ENCODE measurements at places on chromosomes 1 and 21.

DNA sequence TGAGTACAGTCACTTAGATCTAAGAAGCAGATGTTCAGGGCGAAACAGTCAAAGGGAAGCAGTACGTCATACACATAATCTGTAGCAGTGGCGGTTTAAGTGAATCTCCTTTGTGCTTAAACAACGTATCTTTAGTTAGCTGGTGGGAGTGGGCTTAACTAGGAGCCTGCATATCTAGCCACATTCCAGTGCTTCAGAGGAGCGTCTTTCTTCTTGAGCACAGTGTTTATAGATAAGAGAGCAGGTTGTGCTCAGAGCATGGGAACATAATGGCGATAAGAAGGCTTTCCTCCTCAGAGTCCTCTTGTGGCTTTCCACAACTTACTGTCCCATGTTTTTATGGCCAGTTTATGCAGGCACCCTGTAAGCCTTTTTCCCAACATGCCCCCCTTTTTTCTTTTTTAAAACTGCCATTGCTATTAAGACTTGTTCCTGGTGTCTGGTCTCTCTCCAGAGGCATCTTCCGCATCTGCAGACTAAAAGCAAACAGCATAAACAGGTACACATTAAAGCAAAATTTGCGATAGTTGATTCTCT lies 3.2 kb downstream of the DAP3 start:
- DNase-seq = no peak

- no peak for DNase-seq
Observed at GRCh38 chr1:18725231-18725895, 94.7 kb downstream of the PAX7 start.

DNA sequence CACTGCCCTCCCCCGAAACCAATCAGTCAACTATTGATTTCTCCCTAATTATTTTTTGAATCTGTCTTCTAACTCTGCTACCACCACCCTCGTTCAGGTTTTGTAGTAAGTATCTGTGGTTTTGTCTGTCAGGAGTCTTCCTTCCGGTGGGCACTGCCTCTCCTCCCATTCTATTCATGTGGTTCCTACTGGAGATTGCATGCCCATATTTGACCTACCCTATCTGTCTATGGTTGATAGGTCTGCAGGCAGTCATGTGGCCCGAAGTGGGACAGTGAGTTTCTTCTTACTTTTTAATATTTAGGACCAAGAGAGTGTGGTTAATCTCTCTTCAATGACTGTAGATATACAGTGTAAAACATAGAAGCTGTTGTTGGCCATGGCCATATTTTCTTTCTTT lies 17.8 kb upstream of the MAST2 start:
- DNase-seq = no peak

DNA sequence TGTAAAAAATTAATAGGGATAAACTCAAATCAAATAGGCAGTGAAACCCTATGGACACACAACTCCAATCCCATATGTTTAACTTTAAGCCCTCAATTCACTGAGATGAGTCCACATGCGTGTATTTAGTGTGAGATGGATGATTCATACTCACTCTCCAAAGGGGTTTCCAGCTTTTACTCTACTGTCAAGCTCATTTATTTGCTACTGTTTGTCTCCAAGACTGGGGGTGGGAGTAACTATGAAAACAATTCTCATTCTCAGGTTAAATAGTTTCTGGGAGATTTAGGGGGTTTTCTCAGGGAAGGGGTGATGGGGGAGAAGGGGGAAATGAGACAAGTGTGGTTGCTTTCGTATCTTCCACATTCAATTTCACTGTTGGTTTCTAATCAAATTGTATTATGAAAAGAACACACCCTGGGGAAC lies 2.7 kb downstream of the RAB29 start:
- DNase-seq = no peak

- DNase-seq = no peak
Observed at GRCh38 chr1:2952371-2952770, 68.9 kb upstream of the ACTRT2 start.

DNA sequence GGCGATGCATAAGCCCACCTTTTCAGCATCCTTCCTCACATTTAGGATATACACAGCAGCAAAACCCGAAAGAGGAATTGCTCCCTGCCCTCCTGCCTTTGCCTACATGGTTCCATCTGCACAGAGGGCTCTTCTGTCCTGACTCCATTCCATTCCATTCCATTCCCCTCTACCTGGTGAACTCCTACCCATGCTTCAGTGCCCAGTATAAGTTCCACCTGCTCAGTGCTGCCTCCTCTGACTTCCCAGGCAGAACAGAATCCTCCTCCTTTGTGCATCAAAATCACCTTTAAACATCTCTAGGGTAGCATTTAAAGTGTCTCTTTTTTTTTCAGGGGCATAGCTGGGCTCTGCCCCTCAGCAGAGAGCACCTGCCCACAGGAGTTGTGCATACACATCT lies 112.9 kb downstream of the PCNX2 start:
- DNase-seq = no peak

DNA sequence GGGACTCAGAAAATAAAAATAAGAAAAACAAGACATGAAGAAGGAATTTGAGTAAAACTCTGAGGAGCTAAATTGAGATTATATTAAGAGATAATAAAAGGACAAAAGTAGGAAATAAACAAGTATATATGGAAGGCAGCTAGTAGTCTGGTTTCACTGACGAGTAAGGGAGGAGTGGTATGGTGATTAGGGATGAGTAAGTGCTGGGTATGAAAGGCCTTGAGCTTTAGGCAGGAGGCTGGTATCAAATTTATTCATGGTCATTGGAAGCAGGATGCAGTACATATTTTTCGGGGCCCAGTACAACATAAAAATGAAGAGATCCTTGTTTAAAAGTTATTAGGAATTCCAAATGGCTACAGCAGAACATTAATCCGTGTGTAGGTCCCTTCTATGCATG lies 789.7 kb upstream of the PRMT6 start:
- DNase-seq = no peak

DNA sequence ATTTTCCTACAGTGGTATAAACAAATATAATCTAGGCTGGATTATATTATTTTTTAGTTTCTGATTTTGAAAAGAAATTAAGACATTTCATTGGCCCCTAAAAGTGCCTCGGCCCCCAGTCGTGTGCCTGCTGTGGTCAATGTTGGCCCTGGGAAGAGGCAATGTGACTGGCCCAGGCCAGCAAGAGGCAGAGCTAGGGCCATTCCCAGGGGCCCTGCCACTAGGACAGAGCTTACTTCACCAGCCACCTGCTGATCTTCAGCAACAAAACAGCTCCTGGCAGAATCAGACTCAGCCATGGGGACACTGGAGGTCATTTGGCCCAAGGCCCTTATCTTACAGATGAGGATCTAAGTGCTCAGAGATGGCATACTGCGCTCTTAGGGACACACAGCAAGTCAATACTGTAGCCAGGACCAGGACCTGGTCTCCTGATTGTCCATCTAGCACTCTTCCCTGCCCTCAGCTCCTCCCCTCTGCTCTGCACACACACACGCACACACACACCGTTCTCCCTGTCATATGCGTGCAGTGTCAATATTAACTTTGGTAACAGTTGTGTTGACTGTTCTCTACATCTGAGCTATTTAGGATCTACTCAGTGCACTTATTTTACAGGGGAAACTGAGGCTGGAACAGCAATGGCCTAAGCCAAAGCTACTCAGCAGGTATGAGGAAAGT lies 16.6 kb upstream of the KLHDC7A start:
- DNase-seq = no peak

- no peak for DNase-seq
Observed at GRCh38 chr1:167412072-167412471, 106.3 kb downstream of the CD247 start.

DNA sequence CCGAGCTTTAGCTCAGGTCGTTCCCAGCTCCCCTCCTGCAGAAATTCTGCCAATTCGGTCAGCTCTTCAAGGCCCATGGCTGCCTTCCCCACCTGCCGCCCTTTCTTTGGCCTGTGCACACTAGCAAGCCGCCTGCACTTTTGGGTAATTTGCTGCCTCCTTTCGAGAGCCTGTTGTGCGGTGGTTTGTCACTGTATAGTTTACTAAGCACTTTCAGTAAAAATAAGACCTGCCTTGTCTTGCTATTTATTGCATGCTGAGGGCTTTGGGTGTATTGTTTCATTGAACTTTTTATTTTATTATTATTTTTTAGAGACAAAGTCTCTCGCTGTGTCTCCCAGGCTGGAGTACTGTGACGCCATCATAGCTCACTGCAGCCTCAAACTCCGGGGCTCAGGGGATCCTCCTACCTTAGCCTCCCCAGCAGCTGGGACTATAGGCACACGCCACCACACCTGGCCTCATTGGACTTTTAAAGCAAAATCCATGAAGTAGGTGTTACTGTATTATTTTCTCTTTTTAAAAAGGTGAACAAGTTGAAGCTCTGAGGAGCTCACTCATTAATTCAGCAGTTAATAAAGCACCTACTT lies 1.1 kb upstream of the FABP3 start:
- no peak for DNase-seq

- peak; percentile 53 for DNase-seq
Observed at GRCh38 chr1:25572708-25573590, 29.5 kb downstream of the LDLRAP1 start.

GRCh38 chr1:88701275-88701674 lies 17.2 kb downstream of the PKN2 start:
- DNase-seq = no peak

DNA sequence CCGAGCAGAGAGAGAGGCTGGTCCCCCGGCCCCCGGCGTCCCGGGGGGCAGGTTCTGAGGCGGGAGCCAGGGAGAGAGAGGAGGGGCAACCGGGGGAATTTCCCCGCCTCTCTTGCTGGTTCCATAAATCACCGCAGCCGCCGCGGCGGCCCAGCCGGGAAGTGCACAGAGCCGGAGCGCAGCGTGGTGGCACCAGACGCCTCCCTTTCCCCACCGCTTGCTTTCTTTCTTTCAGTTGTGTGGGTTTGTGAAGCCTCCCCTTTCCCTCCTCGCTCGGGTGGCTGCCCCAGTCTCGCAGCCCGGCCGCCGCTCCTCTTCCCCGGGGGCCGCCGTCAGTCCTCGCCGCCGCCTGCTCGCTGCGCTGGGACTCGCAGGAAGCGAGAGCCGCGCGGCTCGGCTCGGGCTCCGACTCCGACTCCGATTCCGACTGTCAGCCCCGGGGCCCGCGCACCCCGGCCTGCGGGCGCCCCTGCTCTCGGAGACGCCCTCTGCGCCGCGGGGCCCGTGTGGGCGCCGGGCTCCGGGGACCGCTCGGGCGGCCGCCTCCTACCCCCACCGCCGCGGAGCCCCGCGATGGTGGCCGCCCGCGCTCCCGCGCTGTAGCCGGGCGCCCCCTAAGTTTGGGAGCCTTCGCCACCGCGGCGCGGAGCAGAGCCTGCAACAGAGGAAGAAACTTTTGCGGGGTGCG lies at the start of gene CACHD1:
CACHD1 (plus strand) TSS at position 153 of the 688 bp plus-strand sequence. CDS start 616 bp downstream, outside the sequence.
- peak; percentile 75 for DNase-seq

DNA sequence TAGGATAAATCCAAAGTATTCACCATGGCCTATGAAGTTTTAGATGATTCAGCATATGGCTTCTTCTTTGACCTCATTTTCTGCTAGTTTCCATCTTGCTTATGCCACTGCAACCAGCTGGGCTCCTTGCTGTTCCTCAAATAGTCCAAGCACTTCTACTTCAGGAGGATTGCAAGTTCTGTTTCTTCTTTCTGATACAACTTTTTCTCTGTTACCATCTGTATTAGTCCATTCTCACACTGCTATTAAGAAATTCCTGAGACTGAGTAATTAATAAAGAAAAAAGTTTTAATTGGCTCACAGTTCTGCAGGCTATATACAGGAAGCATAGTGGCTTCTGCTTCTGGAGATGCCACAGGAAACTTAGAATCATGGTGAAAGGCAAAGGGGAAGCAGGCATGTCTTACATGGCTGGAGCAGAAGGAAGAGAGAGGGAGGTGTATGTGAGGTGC lies 20.3 kb downstream of the PTGS2 start:
- no peak for DNase-seq

- no peak for DNase-seq
Observed at GRCh38 chr1:157154291-157154690, 16.1 kb upstream of the ETV3 start.

- DNase-seq = no peak
Observed at GRCh38 chr1:13450204-13450603, 40.0 kb downstream of the PRAMEF20 start.

- DNase-seq = no peak
Observed at GRCh38 chr1:181409981-181410380, 73.3 kb upstream of the CACNA1E start.

DNA sequence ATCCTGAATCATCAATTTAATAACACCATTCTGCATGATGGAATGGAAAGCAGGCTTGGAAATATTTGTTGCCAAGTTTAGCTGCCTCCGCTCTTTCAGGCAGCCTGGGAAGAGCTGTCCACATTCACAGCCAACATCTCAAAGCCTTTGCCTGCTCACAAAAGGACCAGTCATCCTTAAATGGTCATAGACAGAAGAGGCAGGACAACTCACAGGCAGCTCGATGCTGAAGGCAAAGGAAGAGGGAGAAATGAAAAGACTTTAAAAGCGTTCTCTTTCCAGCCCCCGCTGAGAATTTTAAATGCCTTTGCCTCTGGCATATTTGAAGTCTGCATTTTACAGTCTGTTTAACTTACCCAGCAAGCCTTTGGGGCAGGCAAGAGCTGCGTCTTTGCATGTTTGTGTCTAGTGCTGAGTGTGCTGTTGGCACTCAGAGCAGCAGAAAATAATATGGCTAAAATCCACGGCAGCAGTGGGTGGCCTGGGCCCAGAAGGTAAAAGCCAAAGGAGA lies 68.9 kb downstream of the NMNAT2 start:
- DNase-seq = peak; percentile 19

- DNase-seq = no peak
Observed at GRCh38 chr1:75673885-75674284, 50.6 kb upstream of the ACADM start.

- DNase-seq = no peak
Observed at GRCh38 chr21:39093526-39093925, 89.7 kb downstream of the PSMG1 start.

- no peak for DNase-seq
Observed at GRCh38 chr1:186214791-186215190, 160.3 kb downstream of the TPR start.

GRCh38 chr1:229117664-229118300 lies 153.1 kb upstream of the RAB4A start:
- DNase-seq = no peak

- DNase-seq = no peak
Observed at GRCh38 chr1:91059157-91059556, 37.3 kb upstream of the ZNF644 start.

GRCh38 chr1:179953974-179954492 lies 577 bp upstream of the CEP350 start:
- peak; percentile 43 for DNase-seq

DNA sequence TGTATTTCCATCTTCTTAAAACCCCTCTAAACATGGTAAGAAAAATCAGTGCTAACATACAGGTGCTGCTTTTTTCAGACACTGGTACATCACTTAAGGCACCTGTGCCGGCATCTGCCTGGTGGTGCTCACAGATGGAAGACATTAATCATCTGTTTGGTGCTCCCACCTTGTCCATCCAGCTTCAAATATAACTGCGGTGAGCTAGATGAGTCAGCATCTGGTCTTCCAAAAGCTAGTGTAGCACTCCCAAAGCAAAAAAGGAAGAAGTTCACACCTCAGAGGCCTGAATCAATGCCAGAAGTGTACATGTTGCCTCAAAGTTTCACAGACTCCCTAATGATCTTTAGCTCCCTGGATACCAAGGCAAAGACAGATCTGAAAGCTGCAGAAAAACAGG lies 44.4 kb downstream of the TM2D1 start:
- no peak for DNase-seq

- DNase-seq = no peak
Observed at GRCh38 chr1:59125154-59125553, 171.7 kb upstream of the FGGY start.

- DNase-seq = no peak
Observed at GRCh38 chr1:7437608-7438395, 333.3 kb upstream of the VAMP3 start.

- DNase-seq = no peak
Observed at GRCh38 chr1:233375653-233376052, 48.1 kb downstream of the MAP3K21 start.

- no peak for DNase-seq
Observed at GRCh38 chr21:41958886-41959563, 5.2 kb upstream of the C2CD2 start.
